NCI-H1105 (cell line): ENCODE measurements at places on chromosomes 16 and 17.

DNA sequence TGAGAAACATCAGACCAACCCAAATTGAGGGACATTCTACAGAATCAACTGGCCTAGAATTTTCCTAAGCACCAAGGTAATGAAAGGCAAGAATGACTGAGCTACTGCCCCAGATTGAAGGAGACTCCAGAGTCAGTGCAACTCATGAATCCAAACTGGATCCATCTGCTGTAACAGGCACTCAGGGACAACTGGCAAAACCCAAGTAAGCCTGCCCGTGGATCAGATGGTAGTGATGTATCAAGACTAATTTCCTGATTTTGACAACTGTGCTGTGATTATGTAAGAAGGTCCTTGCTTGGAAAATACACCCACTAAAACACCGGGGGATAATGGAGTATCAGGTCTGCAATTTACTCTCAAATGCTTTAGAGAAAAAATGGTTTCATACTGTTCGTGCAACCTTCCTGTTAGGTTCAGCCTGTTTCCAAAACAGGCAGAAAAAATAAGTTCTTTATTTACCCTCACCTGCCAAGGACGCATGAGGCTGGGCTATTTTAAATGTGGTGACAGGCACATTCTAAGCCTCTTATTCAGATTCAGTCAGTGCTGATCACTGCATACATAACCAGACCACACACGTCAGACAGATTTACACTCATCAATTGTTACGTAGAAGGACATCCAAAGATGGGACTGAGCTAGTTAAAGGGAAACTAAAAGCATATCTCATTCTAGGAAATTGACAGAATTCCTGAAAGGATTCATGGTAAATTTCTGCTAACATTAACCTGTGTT lies 7.0 kb downstream of the MBTPS1 start:
- DNase-seq: no peak

DNA sequence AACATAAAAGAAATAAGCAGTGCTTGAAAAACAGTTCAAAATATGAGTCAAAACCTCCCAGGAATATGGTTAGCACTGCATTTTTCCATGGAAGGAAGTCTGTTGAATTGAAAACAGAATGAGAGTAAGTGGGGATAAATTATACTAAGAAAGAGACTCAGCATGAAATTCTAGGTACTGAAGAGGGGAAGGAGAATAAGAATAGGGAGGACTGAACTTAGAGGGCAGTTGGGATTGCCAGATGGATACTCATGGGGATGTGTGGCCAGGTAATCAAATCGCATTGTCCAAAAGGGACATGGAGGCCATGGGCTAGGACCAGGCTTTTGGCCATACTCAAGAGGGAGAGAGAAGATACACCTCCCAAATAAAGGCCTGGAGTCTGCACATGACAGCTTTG lies 247.9 kb downstream of the CDH13 start:
- no peak for DNase-seq

GRCh38 chr17:64741038-64741641 lies 79.0 kb upstream of the SMURF2 start:
- no peak for DNase-seq

- DNase-seq: no peak
Observed at GRCh38 chr16:62277942-62278341, 241.7 kb upstream of the CDH8 start.

DNA sequence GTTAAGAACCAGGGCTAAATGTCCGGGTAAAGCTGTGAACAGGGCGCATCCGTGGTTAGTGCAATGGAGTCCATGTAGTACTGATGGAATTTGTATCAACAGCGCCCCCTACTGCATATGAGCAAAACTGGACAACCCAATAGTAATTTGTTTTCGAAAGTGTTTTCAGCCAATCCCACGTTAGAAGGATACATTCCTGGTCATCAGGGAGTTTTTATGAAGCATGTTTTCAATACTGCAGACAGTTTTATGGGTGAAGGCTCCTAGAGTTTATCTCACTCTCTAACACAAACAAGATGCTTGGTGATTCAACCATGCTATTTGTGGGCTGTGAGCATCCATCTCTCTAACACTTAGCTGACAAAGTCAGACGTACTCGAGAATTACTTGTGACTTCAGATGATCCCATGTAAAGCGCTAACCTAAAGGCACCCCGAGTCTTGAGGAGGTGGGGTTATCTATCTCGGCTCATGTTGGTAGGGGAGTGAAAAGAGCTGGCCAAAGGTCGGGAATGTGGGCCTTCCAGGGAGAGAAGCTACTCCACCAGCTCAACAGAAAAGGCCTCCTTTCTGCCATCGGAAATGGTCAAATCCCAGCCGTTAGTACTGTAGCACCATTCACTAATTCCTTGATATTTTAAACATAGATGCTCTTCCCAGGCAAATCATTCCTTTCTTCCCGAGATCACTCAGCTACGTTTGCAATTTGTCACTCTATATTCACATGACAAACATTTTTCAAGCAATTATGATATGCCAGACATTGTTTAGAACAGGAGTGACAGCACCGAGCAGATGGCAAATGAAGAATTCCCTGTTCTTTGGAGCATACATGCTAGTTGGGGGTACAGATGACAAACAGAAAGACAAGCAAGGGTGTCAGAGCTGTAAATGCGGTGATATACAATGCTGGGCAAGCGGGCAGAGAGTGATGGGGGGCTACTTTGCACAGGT lies 46.9 kb upstream of the HNF1B start:
- no peak for DNase-seq

DNA sequence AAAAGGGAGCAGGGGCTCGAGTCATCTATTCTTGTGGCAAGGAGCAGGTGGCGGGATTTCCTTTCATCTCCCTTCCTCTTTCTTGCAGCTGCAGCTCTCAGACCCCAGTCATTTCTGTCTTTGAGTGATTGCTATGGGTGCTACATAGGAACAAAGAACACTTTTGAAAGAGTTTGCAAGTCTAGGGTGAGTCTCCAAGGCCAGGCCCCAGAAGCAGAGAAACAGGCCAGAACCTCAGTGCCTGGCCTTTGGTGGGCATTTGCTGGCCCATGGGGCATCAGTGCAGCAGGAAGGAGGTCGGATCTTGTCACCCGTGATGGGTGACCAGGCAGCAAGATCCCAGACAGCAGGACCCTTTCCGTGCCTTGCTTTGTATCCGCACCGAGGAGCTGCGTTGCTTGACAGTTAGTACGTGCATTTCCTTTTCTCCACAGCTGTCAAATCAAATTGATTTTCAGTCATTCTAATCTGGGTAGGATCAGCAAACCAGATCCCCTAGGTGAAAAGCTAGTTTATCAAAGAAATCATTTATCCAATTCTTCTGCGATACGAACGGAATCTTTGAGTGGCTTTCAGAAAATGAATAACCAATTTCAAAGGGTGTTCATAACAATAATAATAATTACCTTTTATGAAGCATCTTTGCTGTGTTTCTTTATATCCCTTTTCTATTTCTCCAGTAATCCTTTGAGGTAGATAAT lies 244.6 kb upstream of the MAF start:
- DNase-seq: no peak

GRCh38 chr17:8189711-8190477 lies at the start of gene BORCS6:
Gene BORCS6 (minus strand): TSS chr17:8190180. CDS start chr17:8190140, 40 bp downstream.
- peak; percentile 98 for DNase-seq

DNA sequence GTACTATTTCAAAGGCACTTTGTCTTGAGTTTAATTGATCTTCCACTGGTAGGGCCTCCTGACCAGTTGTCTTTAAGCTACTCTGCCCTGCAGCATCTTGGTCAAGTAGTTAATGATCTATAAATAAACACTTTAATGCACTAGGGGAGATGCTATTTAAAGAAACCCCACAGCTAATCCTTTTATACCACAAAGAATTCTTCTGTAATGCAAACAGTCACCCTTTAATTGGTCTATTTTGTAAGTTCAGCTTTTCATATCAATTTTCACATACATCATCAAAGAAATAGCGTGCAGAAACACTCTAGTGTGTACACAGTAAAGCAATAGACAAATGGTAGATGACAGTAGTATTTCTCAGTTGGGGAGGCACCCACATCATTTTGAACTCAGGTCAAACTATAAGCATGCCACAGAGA lies 70.3 kb downstream of the PMP22 start:
- DNase-seq: peak; percentile 67

GRCh38 chr17:46764709-46765401 lies 53.6 kb downstream of the WNT3 start:
- peak; percentile 14 for DNase-seq

DNA sequence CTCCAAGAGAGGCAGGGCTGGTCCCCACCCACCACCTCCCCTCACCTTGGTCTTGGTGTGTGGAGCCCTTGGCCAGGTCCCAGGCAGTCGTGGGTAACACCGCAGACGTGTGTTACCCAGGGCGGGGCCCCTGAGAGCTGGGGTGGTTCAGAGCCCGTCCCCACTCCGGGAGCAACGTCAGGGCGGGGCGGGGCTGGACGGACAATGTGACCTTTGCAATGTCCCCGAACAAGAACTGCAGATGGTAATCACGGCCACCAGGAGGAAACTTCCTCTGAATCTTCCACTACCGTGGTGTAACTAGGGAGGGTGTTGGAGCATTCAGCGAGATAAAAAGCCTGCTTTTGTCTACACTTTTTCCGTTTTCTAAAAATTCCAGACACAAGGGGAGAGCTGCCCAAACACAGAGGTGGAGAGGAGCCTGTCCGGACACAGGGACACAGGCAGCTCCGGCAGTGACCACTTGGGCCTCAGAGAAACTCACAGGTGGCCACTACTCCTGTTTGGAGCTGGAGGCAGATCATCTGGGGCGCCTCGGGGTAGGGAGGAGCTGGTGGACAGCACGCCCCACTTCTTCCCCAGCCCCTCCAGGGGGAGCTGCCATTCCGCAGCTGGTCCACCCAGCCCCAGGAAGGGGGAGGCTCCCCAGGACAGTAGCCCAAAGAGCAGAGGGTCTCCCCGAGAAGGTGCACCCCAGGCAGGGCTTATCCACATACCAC lies 14.2 kb upstream of the SLC38A10 start:
- DNase-seq: no peak

DNA sequence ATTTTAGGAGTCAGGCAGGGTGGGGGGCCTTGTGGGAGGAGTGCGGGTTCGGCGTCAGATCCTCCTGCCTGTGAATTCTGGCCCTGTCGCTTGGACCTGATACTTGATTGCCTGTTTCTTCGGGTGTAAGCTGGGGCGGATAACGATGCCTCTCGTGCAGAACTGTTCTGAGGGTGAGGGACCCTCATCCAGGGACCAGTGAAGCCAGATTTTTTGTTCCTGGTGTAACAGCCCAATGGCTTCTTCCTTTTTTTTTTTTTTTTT lies 1.3 kb downstream of the TBCD start:
- no peak for DNase-seq

DNA sequence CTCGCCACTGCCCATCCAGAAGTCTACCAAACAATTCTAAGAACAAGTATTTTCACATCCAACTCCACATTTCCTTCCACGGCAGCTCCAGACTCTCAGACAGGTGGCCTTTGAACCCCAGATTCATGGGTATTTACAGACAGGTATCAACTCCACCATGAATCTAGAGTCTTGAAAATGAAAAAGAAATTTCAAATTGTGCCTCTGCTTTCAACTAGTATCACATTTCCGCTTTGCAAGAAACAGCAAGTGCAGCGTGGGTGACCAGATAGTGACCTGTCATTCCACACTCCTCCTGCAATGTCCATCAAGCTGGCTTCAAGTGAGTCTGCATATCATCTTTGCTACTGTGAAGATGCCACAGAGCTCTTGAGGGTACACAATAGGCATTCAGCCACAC lies 232.4 kb upstream of the RPL38 start:
- no peak for DNase-seq

GRCh38 chr16:77723108-77723514 lies 797 bp downstream of the NUDT7 start:
- DNase-seq: no peak

DNA sequence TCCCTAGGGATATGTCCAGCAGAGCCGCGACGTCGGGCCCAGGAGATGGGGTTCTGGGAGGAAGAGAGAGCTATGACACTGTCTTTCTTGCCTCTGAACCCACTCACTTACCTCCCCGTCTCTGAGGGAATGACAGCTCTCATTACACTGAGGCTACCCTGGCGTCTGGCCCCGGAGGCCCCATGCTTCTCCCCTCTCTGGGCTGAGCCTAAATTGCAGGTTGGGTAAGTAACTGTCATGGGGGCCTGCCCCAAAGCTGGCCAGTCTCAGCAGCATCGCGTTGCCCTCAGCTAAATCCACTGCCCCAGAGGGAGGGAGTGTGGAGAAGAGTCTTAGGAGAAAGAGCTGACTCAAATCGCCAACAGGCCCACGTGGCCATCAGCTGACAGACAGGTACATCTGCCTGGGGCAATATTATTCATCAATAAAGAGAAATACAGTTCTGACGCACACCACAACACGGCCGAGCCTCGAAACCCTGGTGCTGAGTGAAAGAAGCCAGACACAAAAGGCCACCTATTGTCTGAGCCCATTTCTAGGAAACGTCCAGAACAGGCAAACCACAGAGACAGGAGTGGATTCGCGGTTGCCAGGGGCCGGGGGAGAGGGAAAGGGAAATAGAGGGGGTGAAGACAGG lies 156.4 kb downstream of the C16orf95 start:
- no peak for DNase-seq

- no peak for DNase-seq
Observed at GRCh38 chr16:12675852-12676251, 127.8 kb downstream of the CPPED1 start.

GRCh38 chr16:84020353-84020752 lies 22.2 kb downstream of the SLC38A8 start:
- DNase-seq: no peak

GRCh38 chr16:86403541-86404163 lies 106.7 kb upstream of the FOXF1 start:
- DNase-seq: no peak

GRCh38 chr17:63847525-63848249 lies 5.2 kb upstream of the SMARCD2 start:
- no peak for DNase-seq

DNA sequence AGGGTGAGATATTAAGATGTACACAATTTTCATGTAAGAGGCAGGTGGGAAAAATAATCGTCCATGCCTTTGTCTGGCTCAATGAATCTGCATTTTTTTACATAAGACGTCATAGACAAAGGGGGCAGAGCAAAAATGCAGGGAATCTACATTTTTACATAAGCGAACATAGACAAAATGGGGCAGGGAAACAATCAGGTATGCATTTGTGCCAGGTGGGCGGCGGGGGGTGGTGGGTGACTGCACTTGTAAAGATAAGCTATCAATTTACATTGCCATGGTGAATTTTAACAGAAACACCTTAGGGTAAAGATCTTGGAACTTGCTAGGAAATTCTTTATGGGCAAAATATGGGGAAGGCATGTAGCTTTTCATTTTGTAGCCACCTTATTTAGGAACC lies 96.3 kb upstream of the CES5A start:
- no peak for DNase-seq
